ENCODE measurements at places on chromosomes 5 and 9.
A peak's percentile ranks its signal among the peaks of the same experiment; 100 is the strongest.

DNA sequence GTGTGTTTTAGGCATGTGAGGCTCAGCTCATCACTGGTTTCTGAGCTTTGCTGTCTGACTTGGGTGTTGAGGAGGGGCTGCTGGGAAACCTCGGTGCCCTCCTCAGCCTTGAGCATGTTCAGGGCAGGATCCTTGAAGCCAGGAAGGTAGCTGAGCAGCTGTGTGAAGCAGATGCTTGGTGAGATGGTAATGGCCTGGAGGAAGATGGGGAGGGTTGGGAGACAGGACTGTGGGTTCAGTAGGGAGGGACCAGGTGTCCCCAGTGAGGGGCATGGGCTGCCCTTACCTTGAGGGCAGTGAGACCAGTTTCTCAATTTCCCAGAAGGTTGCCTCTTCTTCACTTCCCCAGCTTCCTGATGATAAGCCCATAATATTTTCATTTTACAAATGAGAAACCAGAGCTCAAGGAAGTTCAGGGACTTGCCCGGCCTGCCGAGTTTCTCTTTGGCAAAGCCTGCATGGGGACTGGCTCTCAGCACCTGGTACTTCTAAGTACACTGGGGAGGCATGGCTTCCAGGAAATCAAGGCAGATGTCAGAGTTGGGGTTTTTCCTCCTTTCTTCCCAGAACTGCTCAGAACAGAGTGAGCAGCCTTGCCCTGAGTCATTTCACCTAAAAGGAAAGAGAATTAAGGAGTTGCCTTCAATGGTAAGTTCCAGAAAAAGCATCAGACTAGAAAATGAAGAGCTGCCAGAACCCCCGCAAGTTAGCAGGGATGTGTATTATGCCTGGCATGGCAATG, 225.7 kb downstream of the MAST4 start:
- no peak for DNase-seq

DNA sequence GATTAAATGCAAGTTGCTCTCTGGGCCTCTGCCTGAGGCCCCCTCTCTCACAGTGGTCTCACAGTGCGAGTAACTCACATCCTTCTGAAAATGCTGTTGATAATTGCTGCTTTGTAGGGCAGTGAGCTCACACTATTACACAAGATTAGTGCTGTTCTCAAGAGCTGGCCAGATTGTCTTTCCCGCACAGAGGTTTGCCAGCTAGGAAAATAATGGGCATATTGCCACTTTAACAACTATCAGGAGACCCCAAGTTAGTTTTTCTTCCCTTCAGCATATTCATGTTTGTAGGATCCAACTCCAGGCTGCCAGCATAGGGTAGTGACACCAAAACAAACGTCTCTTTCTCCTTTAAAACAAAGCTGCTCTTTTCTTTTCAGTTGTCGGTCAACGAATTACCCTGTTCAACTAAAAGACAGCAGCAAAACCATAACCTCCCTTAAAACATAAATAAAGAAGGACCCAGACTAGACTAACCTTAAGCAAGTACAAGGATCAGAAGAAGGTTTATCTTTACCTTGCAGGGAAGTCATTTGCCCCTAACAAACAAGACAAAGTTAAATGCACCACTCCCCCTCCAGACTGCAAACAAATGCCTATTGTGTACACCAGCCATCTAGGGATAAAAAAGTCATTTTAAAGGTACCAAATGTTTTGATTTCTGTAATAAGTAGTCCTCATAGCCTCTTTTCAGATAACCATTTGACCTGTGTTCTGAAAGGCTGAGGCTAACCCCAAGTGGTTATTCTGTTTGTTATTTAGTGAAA, 91.4 kb downstream of the VCAN start:
- no peak for DNase-seq

- no peak for DNase-seq
Observed at GRCh38 chr5:89572696-89573095, 689.7 kb upstream of the MEF2C start.

- no peak for DNase-seq
Observed at GRCh38 chr5:13989832-13990231, 45.3 kb upstream of the DNAH5 start.

DNA sequence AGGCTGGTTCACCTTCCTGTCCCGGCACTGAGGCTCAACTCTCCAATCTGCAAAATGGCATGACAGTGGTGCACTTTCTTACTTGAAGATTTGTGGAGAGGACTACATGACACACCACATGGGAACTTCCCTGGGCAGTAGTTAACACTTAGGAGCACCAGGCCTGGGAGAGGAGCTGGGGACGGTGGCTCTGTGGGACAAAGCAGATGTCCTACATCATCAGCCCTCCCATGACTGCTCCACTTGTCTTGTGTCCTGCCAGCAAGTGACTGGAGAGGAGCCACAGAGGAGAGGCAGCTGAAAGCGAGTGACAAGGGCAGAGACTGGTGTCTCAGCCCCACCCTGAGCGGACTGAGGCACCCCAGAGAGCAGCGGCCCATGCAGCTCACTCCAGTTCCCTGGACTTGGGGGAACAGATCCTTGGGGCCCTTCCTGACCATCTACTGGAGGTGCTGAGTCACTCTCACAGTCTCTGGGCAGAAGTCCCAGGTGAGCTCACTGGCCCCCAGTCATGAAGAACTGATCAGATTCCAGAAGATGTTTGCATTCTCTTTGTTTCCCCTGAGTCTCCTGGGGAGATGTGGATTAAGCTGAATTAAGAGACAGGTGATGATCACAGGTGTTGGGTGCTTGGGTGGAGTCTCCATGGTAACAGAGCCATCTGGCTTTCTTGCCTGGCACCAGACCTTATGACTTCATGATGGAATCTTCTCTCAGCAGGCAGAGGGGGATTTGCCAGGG, 13.2 kb upstream of the SLC25A48 start:
- DNase-seq: no peak

DNA sequence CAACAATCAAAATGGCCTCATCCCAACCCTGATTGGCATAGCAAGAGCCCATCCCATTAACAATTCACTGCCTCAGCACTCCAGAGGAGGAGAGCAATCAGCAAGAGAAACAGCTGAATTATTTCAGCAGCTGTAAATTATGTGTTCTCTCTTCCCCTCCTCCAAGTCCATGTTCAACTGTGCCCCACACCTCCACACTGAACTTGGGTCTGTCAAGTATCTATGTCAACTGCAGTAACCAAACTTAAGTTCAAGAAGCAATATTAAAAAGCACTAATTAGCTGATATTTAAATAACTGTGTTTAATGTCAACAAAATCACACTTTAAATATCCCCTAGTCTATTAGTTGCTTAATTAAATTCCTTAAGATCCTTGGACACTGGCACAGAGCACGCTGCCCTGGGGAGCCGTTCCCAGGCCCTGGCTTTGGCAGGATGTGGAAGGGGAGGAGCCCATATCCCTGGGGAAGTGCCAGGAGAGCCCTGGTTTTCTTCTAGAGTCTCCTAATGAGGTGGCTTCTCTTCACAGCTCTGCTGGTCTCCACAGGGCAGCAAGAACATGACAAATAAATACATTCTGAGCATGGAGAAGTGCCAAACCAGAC, 50.6 kb downstream of the SIL1 start:
- no peak for DNase-seq

GRCh38 chr5:83767409-83767992, 46.8 kb upstream of the HAPLN1 start:
- DNase-seq: no peak

- no peak for DNase-seq
Observed at GRCh38 chr5:154178661-154179060, 11.9 kb upstream of the GALNT10 start.

- peak; percentile 77 for DNase-seq
Observed at GRCh38 chr5:58460002-58460731, at the start of gene PLK2. TSS of gene PLK2 (minus strand) at chr5:58460086. CDS start at chr5:58459959, 127 bp downstream.

- DNase-seq: no peak
Observed at GRCh38 chr9:14107495-14107894, 206.4 kb downstream of the NFIB start.

- no peak for DNase-seq
Observed at GRCh38 chr5:16870878-16871277, 65.2 kb downstream of the MYO10 start.

DNA sequence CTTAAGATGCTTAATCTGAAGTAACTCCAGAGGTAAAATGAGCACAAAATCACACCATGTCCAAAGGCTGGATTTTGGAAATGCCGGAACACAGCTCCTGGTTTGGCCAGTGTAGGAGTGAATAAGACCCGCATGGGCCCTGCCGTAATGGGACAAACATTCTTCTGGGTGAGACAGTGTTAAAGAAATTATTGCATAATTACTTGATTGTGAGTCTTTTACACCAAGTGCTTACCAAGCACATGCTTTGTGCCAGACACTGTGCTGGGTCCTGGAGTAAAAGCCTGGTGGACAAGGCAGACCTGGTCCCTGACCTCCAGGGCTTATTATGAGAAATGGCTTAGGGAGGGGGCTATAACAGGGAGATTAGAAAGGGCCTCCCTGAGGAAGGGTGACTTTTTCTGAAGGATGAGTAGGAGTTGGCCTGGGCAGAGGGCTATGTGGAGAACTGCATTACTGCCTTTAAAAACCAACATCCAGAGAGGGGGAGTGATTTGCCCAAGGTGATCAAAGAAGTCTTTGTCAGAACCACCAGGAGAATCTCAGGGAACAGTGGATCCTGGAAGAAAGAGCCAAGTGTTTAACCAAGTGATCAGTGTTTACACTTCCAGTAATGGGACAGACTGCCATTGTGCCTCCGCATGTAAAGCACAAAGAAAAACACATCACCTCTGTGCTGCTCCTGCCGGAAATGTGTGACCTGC, 3.5 kb downstream of the PDE6A start:
- no peak for DNase-seq

DNA sequence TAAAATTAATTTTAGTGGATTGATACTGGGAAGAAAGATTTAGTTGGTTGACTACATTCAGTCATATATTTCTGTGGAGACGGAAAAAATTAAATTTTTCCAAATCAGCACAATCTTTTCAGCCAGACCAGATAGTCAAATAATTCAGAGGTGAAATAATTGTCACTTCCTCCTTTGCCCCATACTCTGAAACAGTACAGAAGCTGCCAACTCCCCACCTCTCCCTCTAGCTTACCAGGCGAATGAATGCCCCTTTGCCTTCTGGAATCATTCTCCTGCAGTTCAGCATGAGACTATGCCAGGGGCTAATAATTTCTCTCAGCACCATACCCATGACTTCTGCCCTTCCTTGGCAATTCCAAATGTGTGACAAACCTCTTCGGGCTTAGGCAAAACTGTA, 43.5 kb downstream of the EBF1 start:
- no peak for DNase-seq

GRCh38 chr5:157030692-157031091, 28.2 kb downstream of the HAVCR1 start:
- DNase-seq: no peak

GRCh38 chr5:21049901-21050300, 1061.9 kb upstream of the CDH18 start:
- DNase-seq: no peak

GRCh38 chr5:112106878-112107277, 312.2 kb downstream of the EPB41L4A start:
- no peak for DNase-seq

- no peak for DNase-seq
Observed at GRCh38 chr5:68950930-68951329, 142.9 kb upstream of the SLC30A5 start.

GRCh38 chr5:111676466-111676865, 80.5 kb downstream of the NREP start:
- DNase-seq: no peak

Data from HEK293T (cell line).